Cardiac muscle cell (in vitro differentiated cells and primary cell): ENCODE measurements at places on chromosomes 4 and X.

DNA sequence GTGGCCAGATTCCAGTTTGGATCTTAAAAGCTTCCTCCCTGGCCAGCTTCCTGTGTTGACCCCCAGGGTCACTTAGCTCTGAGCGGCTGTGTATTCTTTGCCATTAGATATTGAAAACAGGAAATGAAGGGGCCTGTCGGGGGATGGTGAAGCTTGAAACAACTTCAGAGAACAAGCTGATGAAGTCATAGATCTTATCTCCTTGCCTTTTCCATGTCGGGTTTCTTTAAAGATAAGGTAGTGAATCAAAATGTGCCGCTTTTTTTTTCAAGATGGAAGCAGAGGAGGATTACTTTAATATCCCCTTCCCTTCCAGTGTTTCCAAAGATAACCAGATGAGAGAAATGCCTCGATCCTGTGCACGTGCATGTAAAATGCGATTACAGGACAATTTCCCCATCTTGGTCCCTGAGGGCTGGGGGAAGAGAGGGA, 508.5 kb downstream of the MID1IP1 start:
- no peak overlapping the region for H3K27ac ChIP-seq
- H3K36me3 ChIP-seq, result no peaks in the 10 kb centered on the region
- no peak overlapping the region for H3K4me3 ChIP-seq
- H3K4me1 ChIP-seq, result peaks cover 14% of the 10 kb centered on the region

- no peak overlapping the region for H3K4me3 ChIP-seq
- DNase-seq, result no peak
- H3K27ac ChIP-seq, result no peak overlapping the region
- H3K27me3 ChIP-seq, result no peaks in the 10 kb centered on the region
These were observed 9.4 kb downstream of the TMEM187 start for GRCh38 chrX:153981771-153982533.

GRCh38 chr4:93396272-93396671, 432.3 kb upstream of the ATOH1 start:
- H3K36me3 ChIP-seq, result no peaks in the 10 kb centered on the region
- no peak overlapping the region for H3K27ac ChIP-seq
- no peak for DNase-seq
- no peaks in the 10 kb centered on the region for H3K27me3 ChIP-seq

DNA sequence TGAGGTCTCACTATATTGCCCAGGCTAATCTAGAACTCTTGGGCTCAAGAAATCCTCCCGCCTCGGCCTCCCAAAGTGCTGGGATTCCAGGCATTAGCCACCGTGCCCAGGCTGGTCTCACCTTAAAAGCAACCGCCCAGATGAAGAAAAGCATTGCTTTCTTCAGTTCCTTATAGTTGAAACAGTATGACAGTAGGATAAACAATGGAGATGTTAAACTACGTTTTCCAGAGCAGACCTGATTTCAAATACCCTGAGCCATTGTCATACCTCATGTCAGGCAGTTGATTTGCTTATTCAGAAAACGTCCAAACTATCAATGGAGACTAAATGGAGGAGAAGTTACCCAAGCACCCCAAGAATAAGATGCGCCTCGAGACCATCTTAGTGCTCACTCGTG, 26.3 kb upstream of the TMEM131L start:
- no peaks in the 10 kb centered on the region for H3K36me3 ChIP-seq
- no peaks in the 10 kb centered on the region for H3K27me3 ChIP-seq
- no peaks in the 10 kb centered on the region for H3K4me1 ChIP-seq
- no peak overlapping the region for H3K27ac ChIP-seq
- no peak overlapping the region for H3K4me3 ChIP-seq

- no peaks in the 10 kb centered on the region for H3K36me3 ChIP-seq
- H3K27ac ChIP-seq, result no peak overlapping the region
- H3K4me1 ChIP-seq, result no peaks in the 10 kb centered on the region
- H3K4me3 ChIP-seq, result no peak overlapping the region
These were observed 52.1 kb upstream of the RASGEF1B start for GRCh38 chr4:81523672-81524327.

GRCh38 chr4:165802452-165802851, 70.6 kb upstream of the TLL1 start:
- no peak for DNase-seq
- no peak overlapping the region for H3K27ac ChIP-seq
- H3K36me3 ChIP-seq, result no peaks in the 10 kb centered on the region
- no peaks in the 10 kb centered on the region for H3K27me3 ChIP-seq

GRCh38 chrX:136671006-136671610, 23.1 kb downstream of the CD40LG start:
- H3K4me1 ChIP-seq, result no peaks in the 10 kb centered on the region
- no peaks in the 10 kb centered on the region for H3K27me3 ChIP-seq
- H3K4me3 ChIP-seq, result no peak overlapping the region
- DNase-seq, result no peak

- H3K4me1 ChIP-seq, result no peaks in the 10 kb centered on the region
- H3K4me3 ChIP-seq, result no peak overlapping the region
- no peak for DNase-seq
These were observed 614.3 kb downstream of the FAM133A start for GRCh38 chrX:94288325-94288724.

- H3K4me1 ChIP-seq, result no peaks in the 10 kb centered on the region
- no peaks in the 10 kb centered on the region for H3K27me3 ChIP-seq
These were observed 513.6 kb upstream of the PITX2 start for GRCh38 chr4:111136438-111136837.

DNA sequence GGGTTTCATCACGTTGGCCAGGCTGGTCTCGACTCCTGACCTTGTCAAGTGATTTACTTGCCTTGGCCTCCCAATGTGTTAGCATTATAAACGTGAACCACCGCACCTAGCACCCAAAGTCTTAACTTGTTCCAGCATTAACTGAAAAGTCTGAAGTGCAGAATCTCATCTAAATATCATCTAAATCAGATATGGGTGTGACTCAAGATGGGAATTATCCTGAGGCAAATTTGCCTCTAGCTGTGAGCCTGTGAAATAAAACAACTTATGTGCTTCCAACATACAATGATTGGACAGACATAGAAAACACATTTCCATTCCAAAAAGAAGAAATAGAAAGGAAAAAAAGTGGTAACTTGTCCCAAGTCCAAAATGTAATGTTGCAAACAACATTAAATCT, 641.1 kb upstream of the ATOH1 start:
- H3K4me1 ChIP-seq, result peaks cover 9% of the 10 kb centered on the region
- no peaks in the 10 kb centered on the region for H3K27me3 ChIP-seq
- H3K27ac ChIP-seq, result no peak overlapping the region
- H3K4me3 ChIP-seq, result no peak overlapping the region
- no peak for DNase-seq

GRCh38 chr4:138052806-138053632, 189.1 kb downstream of the SLC7A11 start:
- no peak overlapping the region for H3K4me3 ChIP-seq
- H3K36me3 ChIP-seq, result no peaks in the 10 kb centered on the region
- DNase-seq, result no peak
- H3K27me3 ChIP-seq, result no peaks in the 10 kb centered on the region
- no peaks in the 10 kb centered on the region for H3K4me1 ChIP-seq

DNA sequence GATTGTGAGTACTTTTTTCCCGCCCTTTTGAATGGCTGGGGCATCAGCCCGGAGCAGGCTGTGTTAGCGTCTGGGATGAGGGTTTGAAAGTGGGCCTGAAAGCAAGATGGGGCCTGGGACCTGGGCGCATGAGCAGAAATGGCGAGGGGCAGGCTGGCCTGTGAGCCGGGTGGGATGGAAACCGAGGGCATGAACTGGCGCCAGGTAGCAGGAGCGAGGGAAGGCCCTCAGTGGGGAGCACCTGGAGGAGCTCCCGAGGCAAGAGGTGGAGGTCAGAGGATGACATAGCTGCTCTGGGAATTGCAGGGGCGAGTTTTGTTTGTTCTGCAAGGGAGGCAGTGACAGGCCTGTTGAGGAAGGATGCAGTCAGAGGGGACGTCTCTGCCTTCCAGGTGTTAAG, 68.6 kb downstream of the RGS12 start:
- H3K27me3 ChIP-seq, result no peaks in the 10 kb centered on the region
- H3K27ac ChIP-seq, result no peak overlapping the region
- H3K36me3 ChIP-seq, result no peaks in the 10 kb centered on the region
- no peaks in the 10 kb centered on the region for H3K4me1 ChIP-seq
- no peak for DNase-seq
- H3K4me3 ChIP-seq, result no peak overlapping the region

GRCh38 chrX:153888344-153888743, 2.4 kb upstream of the L1CAM start:
- no peaks in the 10 kb centered on the region for H3K36me3 ChIP-seq
- H3K27me3 ChIP-seq, result peaks cover 32% of the 10 kb centered on the region
- no peak overlapping the region for H3K27ac ChIP-seq
- no peak for DNase-seq
- H3K4me1 ChIP-seq, result no peaks in the 10 kb centered on the region
- no peak overlapping the region for H3K4me3 ChIP-seq

DNA sequence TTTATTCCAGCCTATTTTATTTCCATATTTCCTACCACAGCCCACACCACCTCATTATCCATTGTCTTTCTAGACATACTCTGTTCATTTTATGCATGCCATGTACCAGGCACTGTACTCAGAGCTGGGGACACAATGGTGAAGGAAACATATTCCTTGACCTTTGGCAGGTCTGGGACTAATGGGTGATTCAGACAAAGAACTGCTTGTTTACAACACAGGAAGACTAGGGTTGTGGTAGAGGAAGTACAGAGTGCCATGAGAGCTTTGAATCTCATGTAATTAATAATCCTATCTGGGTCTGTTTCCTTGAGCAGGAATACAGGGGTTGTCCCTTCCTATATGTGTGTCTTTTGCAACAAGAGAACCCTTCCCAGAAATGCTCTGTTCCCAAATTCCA, 75.1 kb upstream of the NUDT10 start:
- no peak for DNase-seq
- no peaks in the 10 kb centered on the region for H3K36me3 ChIP-seq
- no peaks in the 10 kb centered on the region for H3K4me1 ChIP-seq
- no peak overlapping the region for H3K27ac ChIP-seq
- H3K4me3 ChIP-seq, result no peak overlapping the region

GRCh38 chrX:141320801-141321200, 78.5 kb upstream of the SPANXC start:
- no peaks in the 10 kb centered on the region for H3K27me3 ChIP-seq
- no peak overlapping the region for H3K4me3 ChIP-seq
- no peaks in the 10 kb centered on the region for H3K36me3 ChIP-seq
- no peak overlapping the region for H3K27ac ChIP-seq

GRCh38 chr4:1204286-1204827, 32.0 kb upstream of the SPON2 start:
- no peaks in the 10 kb centered on the region for H3K36me3 ChIP-seq
- H3K27ac ChIP-seq, result no peak overlapping the region
- no peak for DNase-seq
- H3K27me3 ChIP-seq, result no peaks in the 10 kb centered on the region
- no peaks in the 10 kb centered on the region for H3K4me1 ChIP-seq
- H3K4me3 ChIP-seq, result no peak overlapping the region

GRCh38 chr4:156321203-156321602, 367.5 kb upstream of the CTSO start:
- no peaks in the 10 kb centered on the region for H3K27me3 ChIP-seq
- no peaks in the 10 kb centered on the region for H3K36me3 ChIP-seq
- no peak overlapping the region for H3K4me3 ChIP-seq
- DNase-seq, result peak; percentile 85

GRCh38 chr4:106315476-106315967, 487 bp downstream of the TBCK start:
- H3K4me1 ChIP-seq, result peaks cover 16% of the 10 kb centered on the region
- H3K27me3 ChIP-seq, result no peaks in the 10 kb centered on the region
- DNase-seq, result no peak
- H3K36me3 ChIP-seq, result peaks cover 3% of the 10 kb centered on the region
- peak overlapping the region; percentile 100 for H3K27ac ChIP-seq

DNA sequence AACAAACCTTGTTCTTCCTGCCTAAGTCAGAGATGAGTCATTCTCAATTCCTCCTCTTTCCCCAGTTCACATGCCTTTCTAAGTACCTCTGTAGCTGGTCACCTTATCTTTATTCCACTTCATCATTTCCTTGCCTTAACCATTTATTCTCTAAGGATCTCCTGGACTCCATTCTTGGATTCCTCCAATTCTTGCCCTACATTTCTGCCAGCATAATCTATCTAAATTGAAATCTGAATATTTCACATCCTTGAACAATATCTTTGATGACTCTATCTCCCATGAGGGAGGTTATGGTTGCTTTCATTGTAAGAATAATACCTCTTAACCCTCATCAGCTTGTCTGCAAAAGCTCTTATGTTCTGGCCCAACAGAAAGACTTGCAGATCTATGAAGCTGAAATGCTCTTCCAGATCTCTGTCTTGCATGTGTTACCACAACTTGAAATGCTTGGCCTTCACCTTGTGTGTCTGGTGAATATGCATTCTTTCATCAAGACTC, 28.6 kb upstream of the PDE5A start:
- H3K36me3 ChIP-seq, result no peaks in the 10 kb centered on the region
- no peaks in the 10 kb centered on the region for H3K27me3 ChIP-seq
- peak; percentile 15 for DNase-seq
- no peak overlapping the region for H3K27ac ChIP-seq
- H3K4me3 ChIP-seq, result no peak overlapping the region
- no peaks in the 10 kb centered on the region for H3K4me1 ChIP-seq

GRCh38 chr4:38717604-38718003, 53.6 kb downstream of the KLF3 start:
- H3K27ac ChIP-seq, result no peak overlapping the region
- no peaks in the 10 kb centered on the region for H3K36me3 ChIP-seq
- H3K27me3 ChIP-seq, result no peaks in the 10 kb centered on the region
- H3K4me1 ChIP-seq, result no peaks in the 10 kb centered on the region
- no peak overlapping the region for H3K4me3 ChIP-seq
- peak; percentile 24 for DNase-seq

- H3K36me3 ChIP-seq, result no peaks in the 10 kb centered on the region
- DNase-seq, result peak; percentile 17
- no peak overlapping the region for H3K27ac ChIP-seq
- peaks cover 75% of the 10 kb centered on the region for H3K27me3 ChIP-seq
- H3K4me3 ChIP-seq, result peak overlapping the region; percentile 40
These were observed 740 bp upstream of the NPY2R start for GRCh38 chr4:155207534-155208257.

DNA sequence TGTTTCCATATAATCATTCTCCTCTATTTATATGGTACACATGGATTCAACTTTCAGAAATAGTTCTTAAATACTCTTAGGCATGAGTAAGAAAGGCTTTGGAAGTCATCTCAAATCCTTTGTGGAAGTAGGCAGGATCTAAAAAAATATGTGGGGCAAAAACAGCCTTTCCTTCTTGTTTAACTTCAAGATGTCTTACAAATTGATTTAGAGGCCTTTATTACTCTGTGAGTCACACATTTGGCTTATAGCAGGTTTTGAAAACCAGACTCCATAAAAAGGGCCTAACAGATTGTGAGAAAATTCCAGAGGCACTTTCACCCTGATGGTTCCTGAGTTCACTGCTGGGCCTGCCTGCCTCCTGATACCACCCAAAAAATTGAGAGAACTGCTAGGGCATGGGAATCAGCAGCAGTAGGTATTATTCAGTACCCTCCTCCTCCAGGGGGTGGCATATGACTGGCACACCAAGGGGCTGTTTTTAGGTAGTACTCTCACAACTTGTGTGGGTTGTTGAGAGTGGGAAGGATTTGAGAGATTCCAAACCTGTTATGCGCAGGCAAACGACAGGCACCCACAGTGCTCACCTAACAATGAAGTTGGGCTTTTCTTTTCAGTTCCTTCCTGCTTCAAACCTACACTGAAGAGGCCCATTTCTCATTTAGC, 162.7 kb upstream of the MBNL3 start:
- no peaks in the 10 kb centered on the region for H3K27me3 ChIP-seq
- H3K27ac ChIP-seq, result no peak overlapping the region
- DNase-seq, result no peak
- no peaks in the 10 kb centered on the region for H3K36me3 ChIP-seq
